ENCODE measurements at places on chromosomes 11 and 22. TPM values are rescaled to one million over a fixed set of nuclear protein-coding genes. Genes with fewer than 3 reads are reported as not detected.

- peak; percentile 69 for DNase-seq
These were observed 569 bp downstream of the FAM76B start for GRCh38 chr11:95788921-95789505.

OR52I1 gene
- not detected for total RNA-seq

TMPRSS4 gene
- total RNA-seq, result 7.0 TPM

DNA sequence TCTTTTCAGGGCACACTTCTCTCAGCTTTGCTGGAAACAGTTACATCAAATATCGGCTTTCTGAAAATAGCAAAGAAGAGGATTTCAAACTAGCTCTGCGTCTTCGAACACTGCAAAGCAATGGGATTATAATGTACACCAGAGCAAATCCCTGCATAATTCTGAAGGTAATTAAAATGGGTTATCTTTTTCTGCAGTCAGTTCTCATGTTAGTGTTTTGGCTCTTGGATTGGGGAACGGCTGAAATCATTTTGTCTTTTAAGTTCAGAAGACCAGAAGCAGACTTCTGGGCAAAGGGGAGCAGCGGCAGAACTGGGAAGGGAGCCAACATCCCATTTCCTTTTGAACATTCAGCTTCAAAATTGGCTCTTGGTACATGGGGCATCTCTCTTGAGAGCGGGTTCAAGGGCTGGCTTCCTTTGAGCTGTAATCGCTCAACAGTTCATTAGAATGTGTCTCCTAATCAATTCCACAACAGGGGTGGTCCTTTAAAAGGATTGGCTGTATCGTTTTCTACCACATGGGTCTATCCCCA is 110.2 kb upstream of the MTNR1B start:
- DNase-seq, result peak; percentile 68

OR10A2 gene
- total RNA-seq, result not detected

- DNase-seq, result peak; percentile 76
These were observed 571.2 kb downstream of the TBC1D22A start for GRCh38 chr22:47333625-47334024.

- no peak for DNase-seq
These were observed 1160.4 kb downstream of the BRD1 start for GRCh38 chr22:48667289-48667688.

Measured in tongue (tissue), 3 donors.